Left lung (tissue), 14 donors: ENCODE measurements at places on chromosomes 2 and 18. TPM values are rescaled to one million over a fixed set of nuclear protein-coding genes. Genes with fewer than 3 reads are reported as not detected.

CYP27C1 gene
- 8.8 TPM for polyA plus RNA-seq

FIGLA gene
- not detected for polyA plus RNA-seq

DNA sequence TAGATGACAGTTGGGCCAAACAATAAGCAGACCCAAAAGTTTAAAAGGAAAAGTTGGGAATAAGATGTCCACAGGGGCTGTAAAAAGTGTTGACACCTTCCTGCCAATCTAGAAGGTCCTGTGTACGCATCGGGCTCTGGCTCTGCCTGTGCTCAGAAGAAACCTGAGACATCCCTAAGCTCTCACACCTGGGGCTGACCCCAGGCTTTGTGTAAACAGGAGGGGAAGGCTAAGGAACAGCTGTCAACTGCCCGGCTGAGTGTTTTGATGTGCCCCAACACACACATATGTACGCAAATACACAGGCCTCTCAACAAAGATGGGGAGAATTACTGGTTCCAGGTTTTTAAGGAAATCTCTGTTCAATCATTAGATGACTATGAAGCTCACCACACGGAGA is 59.5 kb downstream of the TMEM131 start:
- peak; percentile 23 for DNase-seq
- H3K27ac ChIP-seq: no peak overlapping the region
- no peak overlapping the region for H3K4me3 ChIP-seq
- H3K36me3 ChIP-seq: no peaks in the 10 kb centered on the region
- H3K4me1 ChIP-seq: peaks cover 52% of the 10 kb centered on the region

- H3K27ac ChIP-seq: no peak overlapping the region
- no peaks in the 10 kb centered on the region for H3K36me3 ChIP-seq
- H3K27me3 ChIP-seq: no peaks in the 10 kb centered on the region
- DNase-seq: no peak
- H3K4me3 ChIP-seq: no peak overlapping the region
These were observed 4.6 kb downstream of the TTR start for GRCh38 chr18:31596081-31596872.

ADGRF3 gene
- 1.9 TPM for polyA plus RNA-seq

SP100 gene
- 55.1 TPM for polyA plus RNA-seq
